ENCODE measurements at places on chromosomes 7 and 10. TPM values are rescaled to one million over a fixed set of nuclear protein-coding genes. Genes with fewer than 3 reads are reported as not detected.

IFIT1B gene
- not detected for total RNA-seq

HKDC1 gene
- total RNA-seq, result 0.35 TPM

PRPF18 gene
- 16.7 TPM for total RNA-seq

C10orf67 gene
- total RNA-seq, result not detected

BHLHA15 gene
- total RNA-seq, result not detected

FXYD4 gene
- not detected for total RNA-seq

GIMAP1 gene
- not detected for total RNA-seq

Data from smooth muscle cell of the coronary artery (primary cell).